Cortex of kidney (tissue), 1 donor: ENCODE measurements at places on chromosomes 12 and 14.

DNA sequence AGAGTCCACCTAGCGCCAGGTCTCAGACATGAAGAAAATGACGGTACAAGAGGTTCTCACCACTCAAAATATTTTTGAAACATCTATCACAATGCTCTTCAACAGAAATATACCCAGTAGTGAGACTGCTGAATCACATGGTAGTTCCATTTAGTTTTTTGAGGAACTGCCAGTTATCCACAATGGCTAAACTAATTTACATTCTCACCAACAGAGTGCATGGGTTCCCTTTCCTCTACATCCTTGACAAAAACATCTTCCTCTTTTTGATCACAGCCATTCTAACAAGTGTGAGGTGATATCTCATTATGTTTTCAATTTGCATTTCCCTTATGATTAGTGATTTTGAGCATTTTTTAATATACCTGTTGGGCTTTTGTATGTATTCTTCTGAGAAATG, 5.7 kb upstream of the GPR65 start:
- no peak for DNase-seq

- DNase-seq = no peak
Measured at GRCh38 chr14:88592031-88592430, 29.2 kb downstream of the ZC3H14 start.

- DNase-seq = no peak
Measured at GRCh38 chr14:100605706-100606686, 18.8 kb upstream of the BEGAIN start.

DNA sequence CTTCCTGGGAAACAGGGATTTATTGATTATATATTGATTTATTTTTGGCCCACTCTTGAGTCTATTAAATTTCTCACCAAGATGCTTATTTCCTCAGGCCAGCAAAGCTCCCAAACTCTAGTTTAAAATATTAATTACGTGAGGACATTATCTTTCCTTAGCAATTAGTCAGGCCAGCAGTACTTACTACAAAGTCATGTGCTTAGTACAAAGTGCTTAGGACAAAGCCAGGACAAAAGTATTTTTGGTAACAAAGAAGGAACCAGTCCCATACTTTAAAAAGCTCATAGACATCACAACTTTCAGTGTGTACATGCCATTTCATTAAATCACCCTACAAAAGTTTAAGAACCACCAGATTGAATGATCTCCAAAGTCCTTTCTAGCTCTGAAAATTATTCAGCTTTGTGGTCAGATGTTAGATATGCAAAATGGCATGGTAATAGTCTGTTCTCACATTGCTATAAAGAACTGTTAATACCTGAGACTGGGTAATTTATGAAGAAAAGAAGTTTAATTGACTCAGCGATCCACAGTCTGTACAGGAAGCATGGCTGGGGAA, 94.7 kb upstream of the PWP1 start:
- DNase-seq = no peak

DNA sequence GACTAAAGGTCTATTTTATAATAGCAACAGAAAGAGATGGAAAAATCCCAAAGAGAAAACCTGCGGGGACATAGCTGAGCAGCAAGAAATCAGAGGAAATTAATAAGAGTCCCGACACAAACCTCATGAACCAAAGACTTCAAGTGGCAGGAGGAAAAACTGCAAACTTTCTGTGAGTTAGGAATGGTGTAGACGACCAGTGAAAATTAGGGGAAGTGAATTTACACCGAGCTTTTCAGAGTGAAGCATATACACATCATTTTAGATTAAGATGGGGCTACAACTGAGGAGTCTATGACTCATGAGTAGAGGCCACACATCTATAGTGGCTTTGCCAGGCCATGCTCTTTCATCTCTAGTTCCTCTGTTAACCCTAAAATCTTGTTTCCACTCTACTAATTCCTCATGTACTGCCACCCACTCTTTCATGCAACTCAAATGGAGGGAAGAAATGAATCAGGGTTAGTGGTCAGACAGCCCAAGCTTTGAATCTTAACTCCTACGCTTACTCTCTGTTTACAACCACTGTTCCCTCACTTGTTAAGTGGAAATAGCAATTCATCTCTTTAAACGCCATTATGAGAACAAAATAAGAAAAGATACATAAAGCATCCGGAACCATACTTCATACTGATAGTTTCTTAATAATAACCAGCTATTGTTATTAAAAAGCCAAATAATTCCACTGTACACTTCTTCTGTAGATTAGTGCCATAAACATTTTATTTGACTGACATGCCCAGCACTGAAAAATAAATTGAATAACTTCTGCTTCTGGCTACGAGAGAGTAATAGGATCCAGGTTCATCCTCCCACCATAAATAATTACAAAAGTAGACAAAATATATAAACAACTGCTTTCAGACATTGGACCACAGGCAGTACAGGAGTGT, 219.3 kb downstream of the RMST start:
- DNase-seq = no peak
